ENCODE measurements at places on chromosomes 6 and 20.

DNA sequence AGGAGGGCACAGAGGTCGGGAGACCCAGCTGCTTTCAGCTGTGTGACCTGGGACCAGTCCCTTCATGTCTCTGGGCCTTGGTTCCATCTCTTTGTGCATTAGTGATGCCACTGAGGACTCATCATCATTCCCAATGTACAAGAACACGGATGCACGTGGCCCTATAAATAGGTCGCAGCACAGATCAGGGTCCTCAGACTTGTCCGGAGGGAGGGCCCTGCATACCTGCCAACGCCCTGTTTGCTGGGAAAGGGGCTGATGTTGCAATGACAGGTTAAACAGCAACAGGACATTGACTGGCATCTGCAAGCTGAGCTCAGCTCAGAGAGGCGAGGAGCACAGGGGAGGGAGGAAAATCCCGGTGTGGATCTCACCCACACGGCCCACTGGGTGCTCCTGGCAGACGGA, 21.8 kb downstream of the TGM2 start:
- DNase-seq: no peak

DNA sequence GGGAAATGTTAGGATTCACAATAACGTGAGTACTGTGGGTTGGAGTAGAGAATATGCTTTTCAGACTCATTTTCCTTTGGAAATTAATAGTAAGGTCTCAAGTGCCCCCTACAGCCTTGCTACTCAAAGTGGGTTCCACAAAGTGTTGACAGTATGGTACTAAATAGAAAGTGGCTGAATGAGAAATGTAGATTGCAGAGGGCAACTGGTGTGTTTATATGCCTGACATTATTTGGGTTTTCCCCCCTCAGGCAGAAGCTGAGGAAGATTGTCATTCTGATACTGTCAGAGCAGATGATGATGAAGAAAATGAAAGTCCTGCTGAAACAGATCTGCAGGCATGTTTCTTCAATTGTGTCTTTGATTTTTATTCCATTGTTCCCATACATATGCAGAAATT, 5.6 kb downstream of the FBXO9 start:
- no peak for DNase-seq

DNA sequence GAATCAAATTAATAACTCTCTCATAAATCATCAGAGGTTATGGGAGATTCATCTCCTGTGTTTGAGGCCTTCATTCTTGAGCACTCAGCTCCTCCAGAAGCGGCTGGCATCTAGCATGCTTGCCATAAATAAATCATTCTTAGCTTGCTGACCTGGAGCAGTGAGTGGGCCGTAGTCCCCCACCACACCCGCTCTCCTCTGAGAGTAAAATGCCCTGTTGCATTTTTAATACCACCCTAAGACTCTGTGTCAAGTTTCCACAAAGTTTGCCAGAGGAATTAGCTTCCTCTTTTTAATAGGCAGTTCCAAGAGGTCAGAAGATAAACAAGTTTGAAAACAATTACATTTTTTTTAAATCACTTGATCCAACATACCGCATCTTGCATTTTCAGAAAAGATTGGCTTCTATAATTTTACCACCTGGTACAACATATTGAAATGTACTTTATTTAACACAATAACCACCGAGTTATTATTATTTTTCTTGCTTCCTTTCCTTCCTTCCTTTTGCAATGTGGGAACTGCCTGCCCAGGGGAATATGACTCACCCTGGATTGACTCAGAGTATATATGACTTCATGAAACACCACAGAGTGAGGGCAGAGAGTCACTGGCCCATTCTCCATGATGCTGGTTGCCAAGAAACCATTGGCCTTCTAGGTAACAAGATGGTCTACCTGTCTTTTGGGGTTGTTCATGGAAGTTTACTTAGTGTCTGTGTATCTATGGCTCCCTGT, 29.4 kb upstream of the CLIC5 start:
- peak; percentile 26 for DNase-seq

DNA sequence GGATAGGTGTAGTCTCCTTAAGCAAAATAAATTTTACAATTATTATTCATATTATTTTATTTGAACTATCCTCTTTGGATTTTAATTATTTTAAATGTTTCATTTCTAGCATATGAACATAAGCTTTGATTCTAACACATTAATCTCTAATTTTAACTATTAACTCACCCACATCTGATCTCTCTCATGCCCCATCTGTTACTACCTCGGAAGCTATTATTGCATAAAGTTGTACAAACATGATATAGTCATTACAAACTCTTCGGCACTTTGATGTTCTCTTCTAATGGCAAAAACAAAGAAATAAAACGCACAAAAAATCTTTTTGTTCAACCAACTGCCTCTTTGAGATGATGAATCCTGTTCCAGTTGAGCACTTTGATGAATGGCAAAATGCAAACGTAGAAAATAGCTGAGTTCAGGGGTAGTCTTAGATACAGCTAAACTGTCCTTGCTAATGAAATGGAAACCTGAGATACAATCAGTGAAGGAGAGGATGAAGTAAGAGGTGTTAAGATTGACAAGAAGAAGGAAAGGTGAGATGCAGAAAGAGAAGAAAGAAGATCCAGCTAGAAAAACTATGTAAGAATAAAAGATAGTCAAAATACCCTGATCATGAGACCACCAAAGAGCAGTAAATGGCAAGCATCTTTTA, 41.1 kb downstream of the EPM2A start:
- no peak for DNase-seq

GRCh38 chr20:57785720-57786119, 75.9 kb upstream of the PMEPA1 start:
- no peak for DNase-seq

- DNase-seq: no peak
Observed at GRCh38 chr6:13653296-13653695, 38.2 kb downstream of the NOL7 start.

- no peak for DNase-seq
Observed at GRCh38 chr6:100768816-100769351, 112.2 kb downstream of the ASCC3 start.

DNA sequence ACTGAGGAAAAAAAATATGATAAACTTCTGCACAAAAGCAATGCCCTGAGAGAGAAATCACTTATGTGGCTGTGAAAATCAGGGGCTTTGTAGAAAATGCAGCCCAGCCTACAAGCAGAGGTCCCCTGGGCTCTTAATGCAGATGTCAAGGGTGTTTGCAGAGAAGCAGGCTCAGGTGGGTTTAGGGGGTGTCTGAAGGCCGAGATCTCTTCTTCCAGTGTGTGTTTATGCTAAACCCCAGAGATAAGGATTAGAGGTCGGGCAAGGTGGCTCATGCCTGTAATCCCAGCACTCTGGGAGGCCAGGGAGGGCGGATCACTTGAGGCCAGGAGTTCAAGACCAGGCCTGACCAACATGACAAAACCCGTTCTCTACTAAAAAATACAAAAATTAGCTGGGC, 78.5 kb downstream of the TMEM242 start:
- no peak for DNase-seq

DNA sequence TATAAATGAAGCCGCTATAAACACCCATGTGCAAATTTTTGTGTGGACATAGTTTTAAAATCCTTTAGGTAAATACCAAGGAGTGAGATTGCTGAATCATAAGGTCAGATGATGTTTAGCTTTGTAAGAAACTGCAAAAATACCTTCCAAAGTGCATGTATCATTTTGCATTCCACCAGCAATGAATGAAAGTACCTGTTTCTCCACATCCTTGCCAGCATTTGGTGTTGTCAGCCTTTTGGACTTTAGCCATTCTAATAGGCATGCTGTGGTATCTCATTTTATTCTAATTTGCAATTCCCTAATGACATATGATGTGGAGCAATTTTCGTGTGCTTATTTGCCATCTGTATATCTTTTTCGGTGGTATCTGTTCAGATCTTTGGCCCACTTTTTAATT, 93.7 kb downstream of the GCLC start:
- no peak for DNase-seq

DNA sequence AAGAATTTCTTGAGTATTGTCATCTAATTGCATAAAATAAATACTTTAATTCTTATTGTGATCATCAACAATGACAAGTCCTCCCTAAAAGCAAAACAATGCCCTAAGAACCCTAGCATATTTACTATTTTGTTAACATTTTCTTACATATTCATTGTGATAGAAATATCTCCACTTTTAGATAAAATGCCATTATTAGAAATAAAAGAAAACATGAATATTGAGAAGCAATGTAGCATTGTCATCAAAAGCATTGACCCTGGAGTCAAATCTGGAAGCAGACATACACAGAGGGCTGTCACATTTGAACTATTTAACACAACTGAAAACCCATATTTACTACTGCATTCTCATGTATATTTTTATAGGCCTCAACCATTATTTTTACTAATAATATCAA, 257.7 kb downstream of the SYNE1 start:
- no peak for DNase-seq

- no peak for DNase-seq
Observed at GRCh38 chr20:54090230-54091119, 20.1 kb upstream of the BCAS1 start.

DNA sequence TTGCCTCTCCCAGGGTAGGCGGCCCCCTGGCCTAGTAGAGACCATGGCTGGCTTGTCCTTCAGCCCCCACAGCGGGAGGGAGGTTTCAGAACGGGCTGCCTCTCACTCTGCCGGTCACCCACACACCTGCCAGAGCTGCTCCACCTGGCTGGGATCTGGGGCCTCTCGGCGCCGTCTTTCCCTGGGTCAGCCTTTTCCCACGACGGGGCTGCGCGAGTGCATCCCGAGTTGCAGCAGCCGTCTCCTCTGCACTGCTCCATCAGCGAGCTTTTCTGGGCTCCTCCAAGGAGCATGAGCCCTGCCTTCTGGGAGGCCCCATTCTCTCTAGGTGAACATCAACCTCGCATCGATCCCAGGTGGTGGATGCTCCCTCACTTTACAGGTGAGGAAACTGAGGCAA, 15.9 kb upstream of the SPDEF start:
- no peak for DNase-seq

- no peak for DNase-seq
Observed at GRCh38 chr20:59019217-59019616, at the start of gene TUBB1. TUBB1 (plus strand) TSS chr20:59019429; CDS start chr20:59019523, 94 bp downstream.

GRCh38 chr6:3023663-3024483, 24.2 kb downstream of the NQO2 start:
- peak; percentile 93 for DNase-seq

GRCh38 chr6:43771858-43772680, 2.1 kb downstream of the VEGFA start:
- DNase-seq: peak; percentile 64

DNA sequence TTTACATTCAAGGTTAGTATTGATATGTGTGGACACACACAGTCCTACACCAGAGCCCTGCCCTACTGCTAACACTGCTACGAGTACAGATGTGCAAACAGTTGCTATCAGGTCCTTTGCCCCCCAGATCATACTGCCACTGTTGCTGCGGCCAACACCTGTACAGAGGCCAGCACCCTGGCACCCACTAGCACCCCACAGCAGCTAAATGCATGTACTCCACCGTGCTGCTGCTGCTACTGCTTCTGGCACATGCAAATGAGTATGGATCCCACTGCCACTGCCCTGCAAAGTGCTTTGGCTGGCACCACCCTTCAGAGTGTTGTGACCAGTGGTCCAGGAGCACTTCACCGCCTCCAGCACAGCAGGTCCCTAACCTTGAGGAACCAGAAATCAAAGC, 621.9 kb downstream of the GRIK2 start:
- no peak for DNase-seq

DNA sequence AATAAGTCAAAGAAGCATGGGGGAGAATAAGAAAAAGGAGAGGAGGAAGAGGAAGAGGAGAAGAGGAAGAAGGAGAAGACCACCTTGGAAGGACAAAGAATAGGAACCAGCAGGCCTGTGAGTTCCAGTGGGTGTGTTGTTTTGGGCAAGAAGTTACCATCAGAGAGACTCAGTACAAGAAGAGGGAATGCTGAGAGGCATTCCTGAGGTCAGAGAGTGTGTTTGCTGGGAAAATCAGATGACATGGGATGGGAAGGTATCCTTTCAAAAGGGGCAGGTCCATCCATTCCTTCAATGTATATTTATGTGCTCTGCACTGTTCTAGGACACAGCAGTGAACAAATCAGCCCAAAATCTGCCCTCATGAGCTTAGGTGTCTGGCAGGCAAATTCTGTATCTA, 40.5 kb upstream of the PRIM2 start:
- DNase-seq: no peak

DNA sequence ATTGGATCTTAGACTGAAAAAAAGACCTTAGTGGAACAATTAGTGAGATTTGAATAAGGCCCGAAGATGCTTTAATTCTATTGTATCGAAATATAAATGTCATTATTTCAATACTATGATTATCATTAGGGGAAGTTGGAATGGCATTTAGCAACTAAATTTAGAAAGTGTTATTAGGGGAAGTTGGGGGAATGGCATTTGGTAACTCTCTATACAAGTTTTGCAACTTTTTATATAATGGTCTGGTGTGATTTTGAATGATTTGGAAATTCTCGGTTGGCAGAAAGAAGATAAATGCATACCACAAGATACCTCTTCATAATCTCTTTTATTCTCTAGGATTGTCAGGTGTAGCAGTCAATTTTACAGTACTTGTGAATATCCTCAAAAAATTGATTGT, 49.2 kb downstream of the RNF144B start:
- DNase-seq: no peak

- DNase-seq: no peak
Observed at GRCh38 chr6:90466154-90466940, 120.5 kb downstream of the MAP3K7 start.

- DNase-seq: no peak
Observed at GRCh38 chr6:152225241-152225934, 411.8 kb downstream of the SYNE1 start.

DNA sequence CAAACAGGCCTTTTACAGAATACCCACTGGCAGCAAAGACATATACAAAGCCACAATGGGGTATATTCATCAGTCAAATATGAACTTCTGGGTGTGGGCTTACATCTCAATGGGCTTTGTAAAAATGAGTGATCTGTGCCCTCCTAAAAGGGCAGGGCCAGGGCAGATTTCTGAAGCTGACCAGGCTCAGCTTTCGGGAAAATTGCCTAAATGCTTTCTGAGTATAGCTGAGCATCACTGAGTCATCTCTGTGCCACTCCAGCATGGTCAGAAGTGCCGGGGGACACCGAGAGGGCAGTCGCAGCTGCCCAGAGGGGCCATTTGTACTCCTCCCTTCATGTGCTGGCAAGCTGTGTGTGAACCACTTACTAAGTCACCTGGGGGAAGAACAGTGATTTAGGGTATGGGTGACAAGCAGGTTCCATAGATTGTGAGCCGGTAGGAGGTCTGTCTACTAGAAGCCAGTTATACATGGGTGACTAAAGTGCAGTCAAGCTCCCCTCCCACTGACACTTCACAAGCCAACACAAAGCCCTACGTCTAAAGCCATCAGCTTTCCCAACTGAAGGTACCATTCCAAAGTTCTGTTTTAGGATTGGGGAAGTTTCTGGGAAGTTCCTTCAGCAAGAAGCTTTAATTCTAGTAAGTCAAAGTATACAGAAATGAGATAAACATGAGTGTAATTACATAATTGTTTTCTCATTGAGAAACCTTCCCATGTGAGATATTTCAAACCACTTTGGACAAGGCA, 147.6 kb upstream of the TAB2 start:
- DNase-seq: no peak

GRCh38 chr6:166109608-166110007, 58.0 kb downstream of the TBXT start:
- no peak for DNase-seq

All from tibial nerve (tissue), 4 donors.